Activated T-cell treated with anti-CD3 and anti-CD28 coated beads, Interleukin-2, amount 50 U/mL, for 72 hours (primary cell): ENCODE measurements at places on chromosomes 5 and 9.
A peak's percentile ranks its signal among the peaks of the same experiment; 100 is the strongest.

DNA sequence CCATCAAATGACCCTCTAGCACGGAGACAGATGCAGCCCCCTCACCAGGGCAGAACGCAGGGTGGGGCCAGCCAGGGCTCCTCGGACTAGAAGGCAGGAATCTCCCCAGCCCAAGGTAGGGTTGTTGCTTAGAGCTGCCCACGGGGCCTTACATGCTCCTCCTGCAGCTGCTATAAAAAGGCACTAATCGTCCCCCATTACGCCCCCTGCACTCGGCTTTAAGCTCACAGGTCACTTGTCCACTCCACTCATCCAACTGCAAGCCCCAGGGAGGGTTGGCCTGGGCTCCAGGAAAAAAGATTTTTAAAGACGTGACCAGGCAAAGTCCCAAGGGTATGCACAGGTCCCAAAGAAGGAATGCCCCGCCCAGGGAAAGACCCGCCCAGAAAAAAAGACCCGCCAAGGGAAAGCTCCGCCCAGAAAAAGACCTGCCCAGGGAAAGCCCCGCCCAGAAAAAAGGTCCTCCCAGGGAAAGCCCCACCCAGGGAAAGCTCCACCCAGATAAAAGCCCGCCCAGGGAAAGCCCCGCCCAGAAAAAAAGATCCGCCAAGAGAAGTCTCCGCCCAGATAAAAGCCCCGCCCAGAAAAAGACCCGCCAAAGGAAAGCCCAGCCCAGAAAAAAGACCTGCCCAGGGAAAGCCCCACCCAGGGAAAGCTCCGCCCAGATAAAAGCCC lies 11.1 kb downstream of the GRIN1 start:
- peak; percentile 29 for DNase-seq

- DNase-seq, result no peak
Observed at GRCh38 chr5:35345222-35345621, 114.9 kb upstream of the PRLR start.

- DNase-seq, result no peak
Observed at GRCh38 chr5:179297486-179298180, 47.6 kb downstream of the ADAMTS2 start.

DNA sequence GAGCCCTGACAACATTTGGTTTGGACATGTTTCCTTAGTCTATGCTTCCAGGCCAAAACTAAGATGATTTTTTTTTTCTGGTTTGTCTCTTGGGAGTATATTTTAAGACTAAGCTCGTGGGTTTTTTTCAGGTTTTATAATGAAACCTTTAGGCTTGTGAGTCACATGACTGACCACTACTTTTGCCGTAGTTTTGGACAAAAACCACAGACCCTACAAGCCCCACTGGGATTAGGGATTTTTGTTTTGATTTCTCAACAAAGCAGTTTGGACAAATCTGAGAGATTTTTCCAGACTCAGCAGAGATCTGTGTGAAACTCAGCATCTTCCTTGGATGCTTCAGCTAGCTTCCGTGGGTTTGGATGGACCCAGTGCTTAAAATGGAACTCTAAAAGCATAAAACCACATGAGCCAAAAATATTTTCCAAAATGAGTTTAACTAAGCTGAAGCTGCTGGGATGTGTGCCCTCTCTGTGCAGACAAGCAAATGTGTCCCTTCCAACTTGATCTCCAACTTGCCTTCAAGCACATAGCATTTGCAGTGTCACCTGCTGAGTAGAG lies 70.3 kb upstream of the SMIM15 start:
- DNase-seq, result no peak

DNA sequence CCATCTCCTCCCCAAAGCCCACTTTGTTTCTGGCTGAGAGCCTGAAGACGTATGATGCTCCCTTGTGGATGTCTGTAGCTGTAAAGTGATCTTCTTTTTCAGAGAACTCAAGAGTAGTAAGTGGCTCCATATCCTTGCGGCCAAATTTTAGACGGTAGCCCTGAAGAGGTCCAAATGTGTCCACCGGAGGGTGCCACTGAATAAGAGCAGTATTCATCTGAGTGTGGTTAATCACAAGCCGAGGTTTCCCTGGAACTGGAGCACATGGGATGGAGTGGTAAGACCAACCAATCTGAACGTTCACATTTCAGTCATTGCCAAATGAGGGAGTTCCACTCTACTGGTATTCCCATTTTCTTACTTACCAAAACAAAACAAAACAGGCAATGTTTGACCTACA lies 686.5 kb upstream of the DMAC1 start:
- DNase-seq, result no peak
